Activated naive CD4-positive, alpha-beta T cell treated with anti-CD3 and anti-CD28 coated beads, Interleukin-2, amount 10 ng/mL, durations not matched to agents 7 days and 5 days (primary cell): ENCODE measurements at places on chromosomes 12 and 14.

DNA sequence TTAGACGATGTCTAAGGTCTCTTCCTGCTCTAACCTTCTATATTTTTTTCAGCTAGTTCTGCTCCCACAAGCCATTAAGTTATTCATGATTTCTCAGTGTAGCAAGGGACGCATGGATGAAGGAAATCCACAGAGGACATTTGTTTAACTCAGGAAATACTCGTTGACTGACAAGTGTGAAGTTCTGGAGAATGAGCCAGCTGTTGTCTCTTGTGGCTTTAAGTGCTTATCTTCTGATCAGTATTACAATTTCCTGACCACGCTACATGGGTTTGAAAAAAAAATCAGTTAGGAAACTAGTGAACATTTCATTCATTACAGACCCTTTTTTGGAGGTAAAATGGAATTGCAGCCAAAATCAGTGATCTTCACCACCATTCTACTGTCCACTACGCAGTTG is 53.1 kb downstream of the GUCY2C start:
- peak; percentile 24 for DNase-seq
- no peaks in the 10 kb centered on the region for H3K36me3 ChIP-seq
- peaks cover 27% of the 10 kb centered on the region for H3K4me1 ChIP-seq
- no peaks in the 10 kb centered on the region for H3K27me3 ChIP-seq

- H3K36me3 ChIP-seq: no peaks in the 10 kb centered on the region
- DNase-seq: no peak
- peaks cover 47% of the 10 kb centered on the region for H3K27me3 ChIP-seq
- peaks cover 17% of the 10 kb centered on the region for H3K4me1 ChIP-seq
These were observed at the start of gene CPNE6 for GRCh38 chr14:24071144-24071697. Gene CPNE6 (plus strand): TSS chr14:24071562. CDS start chr14:24072937, 1,375 bp downstream.

DNA sequence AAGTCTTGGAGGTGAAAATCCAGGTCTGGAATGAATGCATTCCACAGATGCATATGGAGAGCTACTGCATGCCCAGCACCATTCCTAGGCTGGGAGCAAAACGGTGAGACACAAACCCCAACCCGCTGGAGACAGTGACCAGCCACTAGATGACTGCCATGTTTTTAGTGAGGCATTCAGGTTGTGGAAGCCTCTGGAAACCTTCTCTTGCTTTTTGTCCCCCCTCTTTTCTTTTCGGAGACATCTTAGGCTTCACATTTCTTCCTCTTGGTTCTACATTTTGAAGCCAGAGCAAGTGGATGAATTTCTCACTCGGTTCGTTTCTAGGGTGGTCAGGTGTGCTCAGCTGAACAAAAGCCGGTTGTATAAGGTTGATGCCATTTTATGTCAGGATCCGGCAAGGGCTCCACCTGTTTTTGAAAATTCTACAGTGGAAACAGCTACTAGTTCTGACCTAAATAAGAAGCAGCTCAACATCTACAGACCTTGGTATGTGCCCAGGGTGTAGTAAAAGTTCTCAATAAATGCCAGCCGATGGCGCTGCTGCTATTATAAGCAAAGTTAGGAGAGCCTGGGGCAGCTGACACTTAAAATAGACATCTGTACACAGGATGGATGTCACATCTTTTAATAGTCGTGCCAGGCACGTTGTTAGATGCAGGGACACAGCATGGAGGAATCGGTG is 1.8 kb upstream of the ZNF839 start:
- DNase-seq: peak; percentile 48
- peaks cover 17% of the 10 kb centered on the region for H3K27me3 ChIP-seq
- peaks cover 4% of the 10 kb centered on the region for H3K36me3 ChIP-seq
- peak overlapping the region; percentile 95 for H3K27ac ChIP-seq

GRCh38 chr14:101410126-101410525 is 151.2 kb upstream of the DIO3 start:
- DNase-seq: no peak
- no peaks in the 10 kb centered on the region for H3K4me1 ChIP-seq
- H3K27ac ChIP-seq: no peak overlapping the region
- peaks cover 58% of the 10 kb centered on the region for H3K27me3 ChIP-seq
- H3K4me3 ChIP-seq: no peak overlapping the region

DNA sequence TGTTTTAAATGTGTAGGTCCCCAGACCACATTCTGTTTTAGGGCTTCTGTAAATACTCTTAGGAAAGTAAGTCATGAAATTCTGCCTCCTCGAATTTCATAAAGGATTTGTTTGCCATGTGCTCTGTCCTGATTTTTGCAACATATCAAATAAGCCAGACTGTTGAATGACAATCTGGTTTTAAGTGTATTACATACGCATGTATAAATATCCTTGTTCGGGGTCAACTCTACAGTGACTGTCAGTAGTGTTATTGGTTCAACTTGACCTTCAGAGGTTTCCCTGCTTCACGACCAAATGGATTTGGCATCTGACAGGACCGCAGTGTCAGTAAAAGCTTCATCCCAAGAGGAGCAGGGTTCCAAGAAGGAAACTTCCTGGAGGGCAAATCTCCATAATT is 52.7 kb downstream of the PPM1A start:
- no peak overlapping the region for H3K27ac ChIP-seq
- peaks cover 2% of the 10 kb centered on the region for H3K36me3 ChIP-seq
- no peak overlapping the region for H3K4me3 ChIP-seq
- H3K27me3 ChIP-seq: no peaks in the 10 kb centered on the region

DNA sequence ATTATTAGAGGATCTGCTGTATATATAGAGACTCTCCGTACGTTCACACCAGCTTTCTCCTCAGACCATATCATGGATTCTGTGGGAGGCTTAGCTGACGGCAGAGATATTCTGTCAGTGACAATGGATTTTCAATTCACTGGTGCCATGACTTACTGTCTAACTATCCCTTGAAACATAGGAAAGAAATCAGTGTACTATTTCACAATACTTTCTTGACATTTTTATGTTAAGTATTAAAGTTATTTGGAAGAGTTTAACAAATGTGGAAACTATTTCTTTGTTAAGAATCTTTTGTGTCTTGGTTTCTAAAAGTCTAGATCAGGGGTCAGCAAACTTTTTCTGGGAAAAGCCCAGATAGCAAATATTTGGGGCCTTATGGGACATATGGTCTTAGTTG is 118.5 kb downstream of the GTF2A1 start:
- H3K36me3 ChIP-seq: no peaks in the 10 kb centered on the region
- no peak for DNase-seq
- no peaks in the 10 kb centered on the region for H3K27me3 ChIP-seq
- H3K27ac ChIP-seq: no peak overlapping the region

- peaks cover 40% of the 10 kb centered on the region for H3K4me1 ChIP-seq
- DNase-seq: peak; percentile 52
These were observed 16.9 kb downstream of the BRF1 start for GRCh38 chr14:105283899-105284298.

- H3K4me3 ChIP-seq: no peak overlapping the region
- no peak overlapping the region for H3K27ac ChIP-seq
- no peaks in the 10 kb centered on the region for H3K27me3 ChIP-seq
- DNase-seq: peak; percentile 14
- peaks cover 4% of the 10 kb centered on the region for H3K4me1 ChIP-seq
These were observed 7.6 kb upstream of the FITM1 start for GRCh38 chr14:24122898-24123297.

DNA sequence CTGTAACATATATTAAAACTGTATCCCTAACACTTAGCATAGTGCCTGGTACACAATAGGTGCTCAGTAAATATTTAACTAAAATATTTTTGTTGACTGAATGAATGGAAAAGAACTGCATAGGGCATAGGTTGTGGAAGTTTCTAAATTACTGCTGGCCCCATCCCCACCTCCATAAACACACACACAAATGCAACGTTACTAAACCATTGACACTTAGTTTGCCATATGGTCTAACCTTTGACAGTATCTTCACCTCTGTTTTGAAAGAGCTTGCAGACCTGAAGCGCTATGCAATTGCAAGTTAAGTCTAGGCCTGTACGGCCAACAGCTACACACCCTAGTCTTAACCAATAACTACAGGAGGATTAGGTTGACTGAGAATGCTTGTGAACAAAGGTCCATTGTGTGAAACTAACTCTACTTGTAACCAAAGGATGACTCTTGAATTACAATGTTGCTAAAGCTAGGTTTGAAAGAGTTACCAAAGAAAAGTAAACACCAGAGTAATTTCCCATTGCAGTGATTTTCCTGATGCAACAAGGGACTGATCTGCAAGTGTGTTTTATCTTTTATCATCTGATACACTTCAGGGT is 924 bp upstream of the MANSC1 start:
- no peak for DNase-seq
- no peaks in the 10 kb centered on the region for H3K36me3 ChIP-seq
- no peaks in the 10 kb centered on the region for H3K27me3 ChIP-seq
- H3K4me3 ChIP-seq: peak overlapping the region; percentile 69

DNA sequence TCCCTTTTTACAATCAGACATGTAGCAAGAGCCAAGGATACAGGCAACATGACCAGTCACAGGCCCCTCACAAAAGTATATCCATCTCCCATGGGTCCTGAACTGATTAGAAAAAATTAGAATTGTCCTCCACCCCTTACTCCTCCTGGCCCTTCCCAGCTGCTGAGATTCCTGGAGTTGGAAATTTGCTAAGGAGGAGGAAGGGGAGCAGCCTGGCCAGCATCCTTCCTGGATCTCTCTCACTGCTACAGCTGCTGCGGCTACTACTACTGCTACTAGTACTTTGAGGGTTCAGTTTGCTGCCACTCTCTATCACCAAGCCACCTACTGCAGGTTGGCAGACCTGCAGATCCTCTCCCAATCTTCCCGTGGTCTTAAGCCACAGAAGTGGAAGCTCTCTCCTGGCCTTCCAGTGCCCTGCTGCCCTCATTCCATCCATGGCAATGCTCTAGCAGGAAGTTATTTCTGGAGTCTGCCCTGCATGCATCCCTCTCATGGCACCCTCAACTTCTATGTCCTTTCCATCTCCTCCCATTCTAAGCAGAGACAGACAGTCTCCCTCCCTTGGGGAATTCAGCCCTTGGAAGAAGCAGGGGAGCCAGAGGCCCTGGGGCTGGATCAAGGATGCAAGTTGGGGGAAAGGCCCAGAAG is 1.0 kb downstream of the ITGA7 start:
- no peak overlapping the region for H3K27ac ChIP-seq
- H3K27me3 ChIP-seq: peaks cover 68% of the 10 kb centered on the region
- no peaks in the 10 kb centered on the region for H3K36me3 ChIP-seq

DNA sequence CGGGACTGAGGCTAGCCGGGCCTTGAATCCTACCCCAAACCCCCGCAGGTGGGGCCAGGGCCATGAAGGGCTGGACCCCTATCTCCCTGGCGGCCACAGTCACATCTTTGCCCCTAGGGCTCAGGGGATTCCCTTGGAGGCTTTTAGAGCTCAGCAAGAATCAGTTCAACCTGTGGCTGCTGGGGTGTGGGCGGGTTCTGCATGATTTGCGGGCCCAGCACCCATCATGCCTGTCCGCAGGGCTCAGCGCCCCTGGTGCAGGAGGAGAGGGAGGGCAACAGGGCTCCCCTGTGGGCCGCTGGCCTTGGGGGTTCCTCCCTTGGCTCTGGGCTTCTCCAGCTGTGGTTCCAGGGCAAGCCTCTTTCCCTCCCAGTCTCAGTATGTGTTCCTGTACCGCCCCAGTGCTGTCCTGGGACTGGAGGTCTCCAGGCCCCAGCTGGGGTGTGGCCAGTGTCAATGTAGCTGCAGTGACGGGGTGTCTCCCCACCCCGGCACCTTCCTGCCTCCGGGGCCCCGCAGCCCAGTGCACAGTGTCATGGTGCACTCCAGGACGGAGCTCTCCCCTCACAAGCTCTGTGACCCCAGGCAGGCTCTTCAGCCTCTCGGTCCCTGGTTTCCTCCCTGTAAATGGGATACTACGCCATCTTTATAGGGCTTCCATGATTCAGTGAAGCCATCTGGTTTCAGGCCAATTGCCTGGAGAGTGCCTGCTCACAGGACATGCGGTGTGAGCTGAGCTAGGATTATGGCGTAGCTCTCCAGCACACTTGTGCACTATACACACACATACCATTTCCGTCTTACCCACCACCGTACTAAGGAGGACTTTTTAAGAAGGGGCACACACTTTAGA is 9.9 kb upstream of the LBHD2 start:
- no peaks in the 10 kb centered on the region for H3K4me1 ChIP-seq
- DNase-seq: peak; percentile 19
- H3K4me3 ChIP-seq: no peak overlapping the region
- H3K27ac ChIP-seq: no peak overlapping the region

GRCh38 chr12:67573566-67573965 is 75.0 kb upstream of the DYRK2 start:
- no peaks in the 10 kb centered on the region for H3K27me3 ChIP-seq
- H3K4me3 ChIP-seq: no peak overlapping the region
- peaks cover 17% of the 10 kb centered on the region for H3K36me3 ChIP-seq
- DNase-seq: no peak
- peaks cover 16% of the 10 kb centered on the region for H3K4me1 ChIP-seq

DNA sequence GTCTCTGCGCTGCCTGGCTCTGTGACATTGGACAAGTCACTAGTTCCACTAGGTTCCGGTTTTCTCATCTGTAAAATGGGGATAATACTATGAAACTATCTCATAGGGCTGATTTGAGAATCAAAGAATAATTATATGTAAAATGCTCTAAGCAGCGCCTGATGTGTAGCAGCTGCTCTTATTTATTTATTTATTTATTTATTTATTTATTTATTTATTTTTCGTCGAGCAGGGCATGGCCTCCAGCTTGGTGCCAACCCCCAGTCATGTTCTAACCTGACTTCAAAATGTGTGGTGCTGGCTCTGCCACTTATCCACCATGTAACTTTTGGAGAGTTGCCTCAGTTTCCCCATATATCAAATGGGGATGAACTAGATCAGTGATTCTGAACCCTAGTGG is 93.5 kb upstream of the GSC start:
- no peak overlapping the region for H3K27ac ChIP-seq
- H3K4me3 ChIP-seq: no peak overlapping the region
- peaks cover 53% of the 10 kb centered on the region for H3K27me3 ChIP-seq

GRCh38 chr14:91509083-91509877 is 830 bp downstream of the PPP4R3A start:
- H3K27ac ChIP-seq: peak overlapping the region; percentile 100
- peaks cover 43% of the 10 kb centered on the region for H3K36me3 ChIP-seq
- DNase-seq: peak; percentile 56
